ENCODE measurements at places on chromosomes 12 and 14.

DNA sequence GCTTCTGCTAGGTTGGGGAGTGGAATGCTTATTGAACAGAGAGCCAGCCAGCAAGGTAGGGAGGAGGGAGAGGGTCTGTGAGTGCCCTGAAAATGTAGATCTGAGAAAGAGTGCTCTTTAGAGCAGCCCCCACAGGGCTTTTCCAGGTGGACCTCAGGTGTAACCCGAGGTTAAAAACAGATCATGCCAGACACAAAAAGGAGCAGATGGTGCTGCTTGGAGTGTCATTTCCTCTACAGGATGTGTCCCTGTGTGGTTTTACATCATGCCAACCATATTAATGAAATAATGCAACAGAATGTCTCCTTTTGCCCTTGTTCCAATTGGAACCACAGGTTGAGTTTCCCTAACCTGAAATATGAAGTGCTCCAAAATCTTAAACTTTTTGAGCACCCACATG, 6.4 kb downstream of the SUSD6 start:
- no peak for DNase-seq

DNA sequence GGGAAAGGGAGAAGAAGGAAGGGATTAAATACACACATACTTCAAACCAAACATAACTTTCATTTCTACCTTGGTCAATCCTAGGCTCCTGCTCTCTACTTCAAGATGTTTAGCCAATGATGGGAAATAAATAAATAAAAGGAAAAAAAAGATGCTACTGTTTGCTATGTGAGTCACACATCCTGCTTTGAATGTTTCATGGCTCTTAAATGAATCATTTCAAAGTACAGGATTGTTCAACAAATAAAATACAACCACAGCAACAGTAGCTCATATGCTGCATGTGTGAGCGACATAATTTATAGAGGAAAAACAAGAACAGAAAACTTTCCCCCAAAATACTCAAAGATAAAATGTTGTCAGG, 54.3 kb upstream of the NPFF start:
- no peak for DNase-seq

- no peak for DNase-seq
These were observed at the start of gene PTPN21 for GRCh38 chr14:88554457-88555286. TSS of gene PTPN21 (minus strand) at chr14:88555007. CDS start at chr14:88550417, 4,590 bp downstream.

- DNase-seq: peak; percentile 63
These were observed 5.8 kb downstream of the ASB2 start for GRCh38 chr14:93970585-93970964.

- DNase-seq: no peak
These were observed 41.9 kb downstream of the EID3 start for GRCh38 chr12:104345234-104346066.

- DNase-seq: no peak
These were observed 80.6 kb upstream of the HIF1A start for GRCh38 chr14:61614693-61615092.

- no peak for DNase-seq
These were observed 110.0 kb upstream of the CPM start for GRCh38 chr12:69042970-69043369.

- DNase-seq: no peak
These were observed 137.0 kb downstream of the CRADD start for GRCh38 chr12:93813972-93814821.

GRCh38 chr12:39764944-39765560, 145.4 kb upstream of the ABCD2 start:
- DNase-seq: no peak

- no peak for DNase-seq
These were observed 27.2 kb downstream of the SLC15A4 start for GRCh38 chr12:128796439-128797118.

- no peak for DNase-seq
These were observed 167.6 kb downstream of the NAV3 start for GRCh38 chr12:77998236-77998786.

- no peak for DNase-seq
These were observed 11.6 kb downstream of the ZNF268 start for GRCh38 chr12:133192847-133193246.
